ENCODE measurements at places on chromosomes 12 and 14.

DNA sequence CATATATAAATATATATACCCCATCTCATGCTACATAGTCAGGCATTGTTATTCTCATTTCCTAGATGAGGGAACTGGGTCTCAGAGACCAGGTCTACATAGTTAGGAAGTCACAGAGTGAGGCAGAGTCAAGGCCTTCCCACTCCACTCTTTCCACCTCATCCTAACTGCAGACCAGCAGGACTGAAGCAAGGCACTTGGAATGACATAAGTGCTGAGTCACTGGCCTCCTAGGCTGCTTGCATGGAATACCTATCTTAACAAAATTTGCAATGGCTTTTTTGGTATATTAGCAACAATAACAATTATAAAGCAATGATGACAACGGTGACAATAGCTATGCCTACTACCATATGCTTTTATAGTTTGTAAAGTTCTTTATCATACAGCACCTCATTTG is 5.4 kb upstream of the ANO4 start:
- no peak for DNase-seq

- DNase-seq, result no peak
Measured at GRCh38 chr12:124655698-124656516, 88.5 kb upstream of the NCOR2 start.

GRCh38 chr12:67788118-67788517 is 139.6 kb downstream of the DYRK2 start:
- DNase-seq, result no peak

GRCh38 chr14:104657101-104657524 is 32.3 kb upstream of the INF2 start:
- DNase-seq, result no peak

DNA sequence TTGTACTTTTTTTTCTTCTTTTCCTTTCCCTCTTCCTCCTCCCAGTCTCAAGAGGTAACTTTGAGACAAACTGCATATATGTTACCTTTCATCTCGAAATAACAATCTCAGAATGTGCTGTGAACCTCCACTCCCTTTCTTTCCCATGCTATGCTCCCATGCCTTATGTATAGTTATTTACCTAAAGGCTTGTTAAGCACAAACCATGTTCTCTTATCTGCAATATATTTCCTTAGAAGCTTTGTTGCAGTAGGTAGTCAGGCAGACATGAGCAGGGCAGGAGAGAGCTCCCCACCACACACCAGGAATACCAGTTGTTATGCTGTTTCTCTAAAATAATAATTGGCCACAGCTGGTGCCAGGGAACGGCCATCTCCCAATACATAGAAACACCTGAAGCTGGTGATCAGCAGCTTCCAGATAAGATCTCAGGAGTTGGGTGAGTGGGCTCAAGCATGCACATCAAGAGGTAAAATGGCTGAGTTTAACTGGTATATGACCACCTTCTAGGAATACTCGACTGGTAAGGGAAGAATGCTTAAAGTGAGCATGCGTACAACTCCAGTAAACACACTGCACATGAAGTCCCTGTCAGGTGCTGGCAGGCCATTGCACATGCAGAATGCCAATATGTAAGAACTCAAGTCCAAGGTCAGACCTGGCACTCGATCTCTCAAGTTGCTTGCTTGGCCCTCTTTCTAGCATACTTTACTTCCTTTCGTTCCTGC is 14.8 kb upstream of the DHRS2 start:
- DNase-seq, result no peak

- no peak for DNase-seq
Measured at GRCh38 chr12:25269701-25270100, 19.0 kb upstream of the KRAS start.

DNA sequence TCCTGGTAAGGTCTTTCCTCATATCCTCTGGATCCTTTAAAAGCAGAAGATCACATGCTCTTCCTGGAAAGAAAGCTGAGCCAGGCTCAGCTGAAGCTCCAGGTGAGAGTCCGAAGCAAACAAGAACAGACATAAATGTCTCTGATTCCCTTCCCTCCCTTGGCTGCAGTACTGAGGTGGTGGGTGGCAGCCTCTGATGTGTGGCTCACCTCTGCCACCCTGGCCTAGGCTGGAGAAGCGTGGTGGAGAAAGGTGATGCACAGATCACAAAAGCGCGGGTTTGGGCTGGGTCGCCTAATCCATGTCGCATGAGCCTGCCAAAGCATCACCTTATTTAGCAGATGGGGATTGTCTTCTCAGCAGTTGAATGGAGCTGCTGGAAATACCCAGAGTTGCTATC is 2.8 kb upstream of the KRT76 start:
- no peak for DNase-seq

GRCh38 chr12:7016958-7017571 is 1.2 kb downstream of the LPCAT3 start:
- no peak for DNase-seq

- DNase-seq, result no peak
Measured at GRCh38 chr12:92955997-92956663, 27.0 kb upstream of the EEA1 start.

DNA sequence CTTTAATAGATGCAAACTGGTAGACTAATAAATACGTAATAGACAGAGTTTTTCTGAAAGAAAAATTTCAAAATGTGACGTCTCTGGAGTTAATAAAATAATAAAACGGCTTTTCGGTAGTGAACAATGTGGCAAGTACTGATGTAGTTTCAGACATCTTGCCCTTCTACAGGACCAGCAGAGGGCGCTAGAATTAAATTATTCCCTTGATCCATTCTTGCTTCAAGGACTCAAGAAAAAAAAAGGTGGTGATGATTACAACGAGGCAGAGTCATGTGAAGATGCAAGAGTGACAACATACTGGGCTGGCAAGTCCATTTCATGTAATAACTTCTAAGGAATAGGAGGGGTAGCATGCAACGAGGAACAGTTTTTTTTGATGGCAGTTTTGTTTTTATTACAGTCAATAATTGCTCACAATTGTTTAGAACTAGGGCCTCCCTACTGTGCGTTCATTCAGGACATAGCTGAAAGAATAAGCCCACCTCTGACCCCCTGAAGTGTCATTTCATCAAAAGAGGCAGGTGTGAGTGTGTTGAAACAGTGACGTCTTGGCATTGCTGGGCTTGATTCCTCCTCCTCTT is 101.0 kb upstream of the GZMB start:
- DNase-seq, result no peak

DNA sequence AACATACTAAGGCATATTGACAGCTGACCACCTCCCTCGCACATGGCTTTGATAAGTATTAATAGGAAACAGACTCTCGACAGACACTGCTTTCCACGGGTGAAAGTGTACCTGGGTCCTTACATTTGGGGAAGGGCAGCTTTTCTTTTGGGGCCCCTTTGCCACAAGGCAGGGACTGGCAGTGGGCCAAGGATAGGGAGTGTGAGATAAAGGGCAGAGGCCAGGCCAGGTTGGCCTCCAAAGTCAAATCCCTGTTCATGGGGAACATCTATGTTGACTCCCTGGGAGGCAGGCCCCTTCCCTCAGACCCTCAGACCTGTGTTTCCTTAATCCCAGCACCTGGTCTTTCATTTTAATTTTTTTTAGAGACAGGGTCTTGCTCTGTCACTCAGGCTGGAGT is 19.4 kb upstream of the FBXO21 start:
- DNase-seq, result no peak

DNA sequence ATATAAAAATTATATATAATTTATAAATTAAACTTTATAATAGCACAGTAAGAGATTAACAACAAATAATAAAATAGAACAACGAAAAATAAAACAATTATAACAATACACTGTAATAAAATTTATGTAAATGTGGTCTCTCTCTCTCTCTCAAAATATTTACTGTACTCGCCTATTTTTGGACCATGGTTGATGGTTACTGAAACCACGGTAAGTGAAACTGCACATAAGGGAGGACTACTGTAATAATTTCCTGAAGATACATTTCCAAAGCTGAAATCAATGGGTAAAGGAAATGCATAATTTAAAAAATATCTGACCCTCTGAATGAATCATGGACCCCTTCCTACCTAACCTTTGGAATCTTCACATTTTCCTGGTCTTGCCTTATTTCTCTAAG is 48.9 kb downstream of the NTN4 start:
- no peak for DNase-seq

GRCh38 chr12:82686168-82687020 is at the start of gene TMTC2:
Gene TMTC2 (plus strand): TSS chr12:82686906.
- peak; percentile 77 for DNase-seq

DNA sequence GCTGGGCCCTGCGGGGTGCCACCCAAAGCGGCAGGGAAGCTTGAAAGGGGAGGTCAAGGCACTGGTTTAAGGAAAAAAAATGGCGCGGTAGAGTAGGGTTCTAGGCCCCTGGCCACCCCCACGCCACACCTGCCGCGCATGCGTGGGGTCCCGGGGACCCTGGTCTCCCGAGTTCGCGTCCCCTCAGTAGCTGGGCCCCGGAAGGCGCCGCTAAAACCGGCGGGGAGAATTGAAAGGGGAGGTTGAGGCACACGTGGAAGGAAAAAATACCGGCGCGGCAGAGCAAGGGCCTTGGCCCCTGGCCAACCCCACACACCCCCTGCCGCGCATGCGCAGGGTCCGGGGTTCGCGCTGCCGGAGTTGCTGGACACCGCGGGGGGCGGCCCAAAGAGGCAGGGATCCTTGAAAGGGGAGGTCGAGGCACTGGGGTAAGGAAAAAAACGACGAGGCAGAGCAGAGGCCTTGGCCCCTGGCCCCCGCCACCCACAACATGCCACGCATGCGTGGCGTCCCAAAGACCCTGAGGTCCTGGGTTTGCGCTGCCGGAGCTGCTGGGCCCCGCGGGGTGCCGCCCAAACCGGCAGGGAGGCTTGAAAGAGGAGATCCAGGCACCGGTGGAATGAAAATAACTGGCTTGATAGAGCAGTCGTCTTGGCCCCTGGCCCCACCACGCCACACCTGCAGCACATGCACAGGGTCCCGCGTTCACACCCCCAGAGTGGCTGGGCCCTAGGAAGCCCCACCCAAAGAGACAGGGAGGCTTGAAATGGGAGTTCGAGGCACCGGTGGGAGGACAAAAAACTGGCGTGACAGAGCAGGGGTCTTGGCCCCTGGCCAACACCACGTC is 314.5 kb downstream of the ALG10 start:
- DNase-seq, result no peak

DNA sequence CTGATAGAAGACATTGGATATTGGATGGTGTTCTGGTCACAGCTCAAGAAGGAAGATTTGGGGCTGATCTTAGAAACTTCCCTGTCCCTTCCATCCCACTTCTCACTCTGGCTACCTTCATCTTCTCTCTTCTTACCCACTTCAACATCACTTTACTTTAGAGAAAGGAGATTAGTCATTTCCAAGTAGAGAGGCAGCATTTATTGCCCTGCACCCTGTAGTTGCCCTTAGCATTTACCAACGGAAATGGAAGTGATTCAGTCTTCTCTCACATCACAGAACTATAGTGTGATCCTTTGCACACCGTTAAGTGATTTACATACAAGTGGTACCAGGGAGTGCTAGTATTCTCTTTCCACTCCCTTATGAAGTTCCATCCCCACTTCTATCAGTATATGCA is 52.4 kb downstream of the PHLDA1 start:
- DNase-seq, result peak; percentile 87

- DNase-seq, result no peak
Measured at GRCh38 chr14:91175291-91176201, 61.7 kb downstream of the DGLUCY start.

- DNase-seq, result no peak
Measured at GRCh38 chr14:57818511-57818910, 47.4 kb downstream of the SLC35F4 start.

GRCh38 chr14:65434216-65434850 is 21.8 kb downstream of the FUT8 start:
- no peak for DNase-seq

DNA sequence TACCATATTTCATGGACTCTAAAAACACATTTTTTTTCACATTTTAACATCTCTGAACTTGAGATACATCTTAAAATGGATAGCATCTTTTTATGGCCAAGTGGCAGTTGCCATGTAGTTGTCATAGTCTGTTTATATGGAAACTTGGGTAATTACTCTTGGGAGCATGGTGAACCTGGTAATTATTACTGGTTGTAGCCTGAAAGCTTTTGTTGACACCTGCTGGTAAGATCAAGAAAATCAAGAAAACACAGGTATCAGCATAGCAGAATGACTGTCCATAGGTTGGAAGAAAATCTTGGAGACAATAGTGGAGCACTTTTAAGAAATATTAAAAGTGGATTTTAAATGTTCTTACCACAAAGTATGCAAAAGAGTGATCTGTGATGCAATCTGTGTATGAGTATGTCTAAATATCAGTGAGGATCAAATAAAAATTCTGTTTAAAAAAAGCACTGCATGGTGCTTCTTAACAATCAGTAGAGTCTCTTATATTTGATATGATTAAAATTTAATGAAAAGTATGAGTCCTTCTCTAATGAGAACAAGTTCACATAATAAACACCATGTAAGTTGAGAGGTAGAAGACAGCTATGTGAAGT is 44.2 kb downstream of the TTC8 start:
- DNase-seq, result no peak

GRCh38 chr12:95085612-95086011 is 12.2 kb upstream of the NR2C1 start:
- DNase-seq, result no peak

- no peak for DNase-seq
Measured at GRCh38 chr12:77003914-77004313, 61.5 kb downstream of the E2F7 start.

GRCh38 chr12:104814944-104815343 is 143.1 kb downstream of the SLC41A2 start:
- no peak for DNase-seq

DNA sequence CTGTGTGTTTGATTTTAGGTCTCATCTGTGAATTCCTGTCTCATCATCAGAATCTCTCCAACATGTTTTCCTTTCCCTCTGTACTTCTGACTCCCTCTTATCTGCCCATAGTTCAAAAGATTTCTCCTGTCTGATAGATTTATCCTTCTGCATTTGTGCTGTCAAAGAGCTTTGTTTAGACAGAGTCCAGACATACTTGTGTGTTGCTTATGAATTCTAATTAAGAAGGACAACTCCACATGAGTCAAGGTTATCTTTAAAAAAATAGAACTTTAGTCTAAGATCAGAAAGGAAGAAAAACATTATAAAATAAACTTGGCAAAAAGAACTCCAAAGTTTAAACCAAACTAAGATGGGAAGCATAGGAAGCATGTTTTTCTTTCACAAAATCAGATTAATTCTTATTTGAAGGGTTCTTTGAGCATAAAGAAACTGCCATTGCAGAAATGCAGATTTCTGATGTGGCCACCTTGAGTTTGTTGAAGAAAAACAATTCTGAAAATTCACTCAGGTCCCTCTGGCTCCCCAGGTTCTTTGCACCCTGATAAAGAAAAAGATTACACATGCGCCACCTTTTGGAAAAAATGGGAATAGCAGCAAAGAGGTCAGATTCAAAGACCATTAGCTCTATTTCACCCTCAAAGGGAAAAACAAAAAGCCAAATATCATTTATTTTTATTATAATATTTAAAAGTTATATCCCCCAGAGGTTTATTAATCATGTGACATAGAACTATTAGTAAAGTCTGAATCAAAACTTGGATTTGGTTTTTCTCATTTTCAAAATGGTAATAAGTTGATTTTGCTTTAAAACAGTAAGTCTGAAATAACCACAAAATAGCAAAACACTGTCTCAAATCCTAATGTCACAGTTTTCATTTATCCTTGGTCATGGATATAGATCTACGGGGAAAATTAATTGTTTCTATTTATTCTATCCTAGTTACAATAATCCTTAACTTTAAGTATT is 143.7 kb upstream of the DCN start:
- no peak for DNase-seq

- no peak for DNase-seq
Measured at GRCh38 chr12:77042833-77043232, 22.5 kb downstream of the E2F7 start.

All from T-helper 1 cell (primary cell).